ENCODE measurements at places on chromosomes 5 and 9.

- DNase-seq, result no peak
Observed at GRCh38 chr5:116536316-116537083, 38.1 kb downstream of the SEMA6A start.

GRCh38 chr5:170211575-170212334 lies 21.0 kb upstream of the C5orf58 start:
- DNase-seq, result no peak

DNA sequence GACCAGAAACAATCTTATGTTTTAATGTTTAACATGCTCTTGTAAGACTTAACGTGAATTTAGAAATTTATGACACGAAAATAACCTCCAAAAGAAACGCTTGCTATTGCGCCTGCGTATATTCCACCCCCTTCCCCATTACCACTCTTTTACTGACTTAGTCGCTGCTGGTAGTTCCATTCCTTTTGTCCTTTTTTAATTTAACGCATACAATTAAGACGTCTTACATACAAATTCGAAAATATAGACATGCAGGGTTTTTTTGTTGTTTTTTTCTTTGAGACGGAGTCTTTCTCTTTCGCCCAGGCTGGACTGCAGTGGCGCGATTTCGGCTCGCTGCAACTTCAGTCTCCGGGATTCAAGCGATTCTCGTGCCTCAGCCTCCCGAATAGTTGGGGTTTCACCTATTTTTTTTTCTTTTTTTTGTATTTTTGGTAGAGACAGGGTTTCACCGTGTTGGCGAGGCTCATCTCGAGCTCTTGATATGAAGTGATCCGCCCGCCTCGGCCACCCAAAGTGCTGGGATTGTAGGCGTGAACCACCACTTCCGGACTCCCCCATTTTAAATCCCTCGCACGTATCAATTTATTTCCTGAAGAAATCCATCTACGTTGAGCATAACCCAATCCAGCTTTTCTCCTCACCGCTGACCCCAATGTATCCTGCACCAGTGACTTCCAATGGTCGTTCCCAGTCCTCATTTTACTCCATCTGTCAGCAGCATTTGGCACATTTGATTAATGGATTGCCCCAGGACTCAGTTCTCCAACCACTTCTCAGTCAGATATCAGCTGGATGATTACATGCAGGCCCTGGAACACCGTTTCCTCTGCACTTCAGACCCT lies 684 bp upstream of the MED7 start:
- no peak for DNase-seq

GRCh38 chr9:78304357-78304756 lies 7.4 kb downstream of the PSAT1 start:
- no peak for DNase-seq

GRCh38 chr5:65742565-65743231 lies 20.7 kb downstream of the NLN start:
- DNase-seq, result no peak

- DNase-seq, result no peak
Observed at GRCh38 chr9:135797507-135798262, 95.7 kb downstream of the KCNT1 start.

DNA sequence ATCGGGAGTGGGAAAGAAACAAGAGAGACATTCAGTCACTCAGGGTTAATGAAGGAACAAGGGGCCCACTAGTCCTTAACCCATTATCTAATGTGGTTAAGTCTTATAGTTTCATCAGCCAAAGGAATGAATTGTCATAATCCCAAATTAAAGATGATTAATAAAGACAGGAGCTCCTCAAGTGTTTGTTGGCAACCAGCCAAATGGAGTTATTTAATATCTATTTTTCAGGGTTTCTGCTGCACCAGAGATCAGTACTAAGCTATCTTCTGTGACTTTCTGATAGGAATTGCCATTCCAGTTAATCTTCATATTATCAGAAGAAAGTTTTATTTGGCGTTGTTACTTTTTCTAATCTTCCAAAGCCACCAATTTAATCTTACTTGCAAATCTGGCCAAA lies 34.0 kb upstream of the FCHO2 start:
- DNase-seq, result no peak

DNA sequence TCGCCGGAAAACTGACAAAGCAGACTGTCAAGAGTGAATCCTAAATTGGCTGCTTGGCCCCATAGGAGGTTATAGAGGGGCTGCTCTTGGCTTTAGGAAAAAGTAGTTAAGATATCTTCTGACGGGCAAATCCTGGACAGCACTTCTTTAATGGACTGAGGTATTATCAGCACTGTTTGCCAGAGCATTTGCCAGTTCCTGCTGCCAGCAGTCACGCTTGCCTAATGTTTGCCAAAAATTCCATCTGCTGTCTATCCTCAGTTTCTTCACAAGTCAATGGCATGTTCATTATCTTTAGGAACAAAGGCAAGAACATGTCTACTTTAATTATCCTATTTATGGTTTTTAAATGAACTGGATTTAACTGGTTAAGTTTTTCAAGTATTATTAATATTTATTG lies 25.8 kb upstream of the SREK1 start:
- DNase-seq, result no peak

- no peak for DNase-seq
Observed at GRCh38 chr5:35114698-35115097, 66.9 kb upstream of the AGXT2 start.

- no peak for DNase-seq
Observed at GRCh38 chr9:13163287-13163686, 116.2 kb downstream of the MPDZ start.

DNA sequence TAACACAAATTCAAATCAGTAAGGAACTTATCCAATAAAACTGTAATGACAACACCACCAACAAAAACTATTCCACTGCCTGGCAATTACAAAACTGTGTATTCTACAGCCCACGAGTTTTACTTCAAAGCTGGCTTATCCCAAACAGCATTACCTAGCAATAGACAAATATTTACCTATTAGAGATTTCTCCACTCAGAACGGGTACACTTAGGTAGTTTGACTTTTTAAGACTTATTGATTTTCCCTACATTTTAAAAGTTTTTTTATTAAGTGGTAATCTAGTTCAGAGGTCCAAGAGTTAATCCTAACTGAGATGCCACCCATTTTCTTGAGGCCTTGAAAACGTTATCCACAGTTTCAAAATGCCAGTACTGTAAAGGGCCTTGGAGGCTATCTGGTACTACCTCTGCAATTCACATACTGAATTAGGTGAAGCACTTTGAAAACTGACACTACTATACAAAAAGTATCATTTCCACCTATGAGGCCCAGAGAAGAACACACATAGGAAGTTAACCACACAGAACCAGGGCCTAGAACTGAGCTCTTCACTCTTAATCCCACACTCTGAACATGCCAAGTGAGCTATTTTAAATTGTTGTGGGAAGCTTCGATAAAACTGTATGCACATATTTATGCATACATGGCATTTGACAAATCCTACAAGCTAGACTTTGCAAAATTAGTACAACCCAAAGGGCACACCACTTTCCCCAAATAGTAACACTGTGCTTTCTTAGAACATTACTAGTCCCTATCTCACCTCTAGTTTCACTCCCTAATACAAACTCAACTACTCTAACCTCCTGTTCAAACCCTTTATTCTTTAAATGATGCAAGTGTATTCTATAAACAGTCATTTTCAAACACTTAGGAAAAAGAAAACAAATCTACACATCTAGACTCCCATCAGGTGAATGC lies 2.1 kb downstream of the NADK2 start:
- DNase-seq, result no peak

- DNase-seq, result no peak
Observed at GRCh38 chr9:113219969-113220368, 1.1 kb downstream of the FKBP15 start.

DNA sequence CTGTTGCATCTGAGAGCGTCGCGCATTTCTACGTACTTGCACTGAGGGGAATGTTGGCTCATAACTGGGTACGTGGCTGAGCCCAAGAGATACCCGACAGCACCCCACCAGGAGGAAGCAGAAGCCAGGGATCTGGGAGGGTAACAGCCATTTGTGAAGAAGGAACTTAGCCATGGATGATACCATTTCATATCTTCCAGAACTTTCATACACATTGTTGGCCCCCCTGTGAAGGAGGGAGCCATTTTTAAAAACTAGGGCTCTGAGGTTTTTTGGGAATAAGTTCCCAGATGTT lies 101.4 kb upstream of the SLC44A1 start:
- DNase-seq, result no peak

GRCh38 chr5:127101533-127101932 lies 28.2 kb upstream of the C5orf63 start:
- no peak for DNase-seq

DNA sequence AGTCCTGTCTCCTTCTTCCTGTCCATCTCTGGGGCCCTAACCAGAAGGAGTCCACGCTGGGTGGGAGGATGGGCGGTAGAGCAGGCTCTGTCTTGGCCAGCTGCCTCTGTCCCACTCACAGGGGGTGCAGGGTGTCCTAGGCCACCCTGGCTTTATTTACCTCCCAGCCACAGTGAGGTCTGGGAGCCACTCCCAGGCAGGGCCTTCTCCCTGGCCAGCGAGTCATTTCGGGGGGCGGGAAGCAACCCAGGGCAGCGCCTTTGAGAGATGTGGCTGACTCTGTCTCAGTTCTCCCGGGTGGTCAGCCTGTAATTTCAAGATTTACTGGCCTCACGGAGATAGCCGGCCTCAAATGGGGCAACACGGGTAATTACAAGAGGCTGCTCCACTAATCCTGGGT lies 67.4 kb upstream of the PTCH1 start:
- no peak for DNase-seq

DNA sequence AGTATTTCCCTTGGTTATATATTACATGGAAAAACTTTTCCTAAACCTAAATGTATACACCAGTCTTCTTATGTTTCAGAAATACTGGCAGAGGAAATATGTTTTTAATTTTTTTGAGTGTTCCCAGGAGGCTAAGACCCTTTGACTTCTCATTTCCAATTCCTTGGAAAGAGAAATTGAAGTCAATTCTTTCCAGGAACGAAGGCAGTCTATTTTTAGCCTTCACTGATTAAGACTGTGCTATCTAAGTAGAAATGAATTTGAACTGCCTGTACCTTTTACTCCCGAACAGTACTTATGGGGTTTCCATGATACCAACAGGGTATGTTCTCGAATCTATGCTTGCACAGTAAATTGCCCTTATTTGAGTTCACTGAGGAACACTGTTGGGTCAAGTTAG lies 340.3 kb upstream of the CD180 start:
- DNase-seq, result no peak

All from stimulated activated CD8-positive, alpha-beta memory T cell treated with anti-CD3 and anti-CD28 coated beads, Interleukin-2, amount 100 ng/mL, for 1 hour (primary cell).